ENCODE measurements at places on chromosomes 6 and 20.
A peak's percentile ranks its signal among the peaks of the same experiment; 100 is the strongest.

- no peak for DNase-seq
Observed at GRCh38 chr6:103107985-103108384, 1714.5 kb downstream of the GRIK2 start.

DNA sequence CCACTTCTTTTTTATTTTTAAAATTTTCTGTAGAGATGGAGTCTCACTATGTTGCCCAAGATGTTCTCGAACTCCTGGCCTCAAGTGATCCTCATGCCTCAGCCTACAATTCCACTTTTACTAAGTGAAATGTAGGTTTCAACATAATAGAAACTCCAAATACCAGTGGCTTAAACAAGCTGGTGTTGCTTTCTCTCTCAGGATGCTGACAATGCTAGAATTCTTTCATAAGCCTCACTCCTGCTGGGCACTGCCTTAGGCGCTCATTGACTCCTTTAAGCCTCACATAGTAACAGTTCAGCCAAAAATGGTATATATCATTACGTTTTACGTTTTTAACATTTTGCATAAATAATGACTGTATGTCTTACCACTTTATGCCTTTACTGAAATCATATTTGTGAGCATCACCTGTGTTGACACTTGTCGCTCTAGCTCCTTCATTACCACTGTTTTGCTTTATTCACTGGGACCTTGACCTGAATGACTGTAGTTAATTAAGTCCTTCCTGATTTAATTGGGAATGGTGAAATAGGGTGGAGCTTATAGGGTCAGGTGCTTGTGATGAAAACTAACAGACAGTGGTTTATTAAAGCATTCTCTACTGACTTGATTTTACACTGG lies 3.9 kb upstream of the CST9 start:
- DNase-seq = no peak

GRCh38 chr6:48141975-48142374 lies 31.0 kb upstream of the PTCHD4 start:
- DNase-seq = no peak

DNA sequence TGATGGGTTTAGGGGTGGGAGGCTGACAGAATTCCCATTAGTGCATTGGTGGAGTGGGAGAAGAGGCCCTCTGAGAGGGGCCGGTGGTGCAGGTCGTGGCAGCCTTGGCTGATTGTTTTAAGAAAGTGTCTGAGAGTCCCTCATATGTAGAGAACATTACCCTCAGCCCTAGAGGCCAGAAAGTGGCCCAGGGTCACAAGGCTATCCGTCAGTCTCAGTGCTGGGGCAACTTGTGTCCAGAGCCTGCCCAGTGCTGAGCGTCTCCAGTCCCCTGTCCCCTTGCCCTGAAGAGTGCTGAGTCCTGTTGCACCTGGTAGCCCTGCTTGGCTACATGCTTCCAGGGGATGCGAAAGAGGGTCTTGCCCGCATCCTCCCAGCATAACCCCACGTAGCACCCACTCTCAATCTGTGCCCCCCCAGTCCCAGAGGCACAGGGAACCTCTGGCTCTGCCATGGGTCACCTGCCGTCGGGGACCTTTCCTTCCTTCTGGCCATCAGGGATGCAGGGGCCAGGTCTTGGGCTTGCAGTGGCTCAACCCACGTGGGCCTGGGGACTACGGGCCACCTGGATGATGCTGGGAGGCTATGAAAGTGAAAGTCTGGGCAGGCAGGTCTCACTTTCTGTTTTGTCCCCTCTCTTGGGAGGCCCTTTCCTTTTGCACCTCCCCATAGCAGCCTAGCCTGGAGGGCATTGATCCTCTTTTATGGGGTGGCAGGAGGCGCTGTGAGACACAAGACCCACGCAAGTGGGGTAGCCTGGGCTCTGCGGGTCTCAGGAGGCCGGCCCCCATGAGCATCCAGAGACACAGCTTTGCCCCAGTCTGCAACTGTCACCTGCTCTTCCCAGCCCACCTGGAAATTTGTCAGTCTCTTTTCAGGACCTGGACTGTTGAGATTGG lies 12.2 kb downstream of the DUSP15 start:
- DNase-seq = no peak

DNA sequence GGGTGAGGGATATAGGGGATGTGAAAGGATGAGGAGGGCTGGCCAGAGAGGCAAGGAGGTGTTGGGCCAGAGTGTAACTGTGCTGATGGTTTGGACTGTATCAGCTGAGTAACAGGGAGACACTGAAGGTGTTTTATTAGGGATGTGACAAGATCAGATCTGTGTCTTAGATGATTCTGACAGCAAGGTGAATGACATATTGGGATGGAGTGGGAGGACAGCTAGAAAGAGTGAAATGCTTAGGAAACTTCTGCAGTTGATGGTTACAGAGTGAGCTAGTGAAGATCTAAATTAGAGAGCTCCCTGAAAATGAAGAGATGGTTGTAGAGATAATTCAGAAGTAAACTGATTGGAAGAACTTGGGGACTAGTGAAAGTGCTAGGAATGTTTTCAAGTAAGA lies 47.2 kb upstream of the ELOVL5 start:
- DNase-seq = no peak

DNA sequence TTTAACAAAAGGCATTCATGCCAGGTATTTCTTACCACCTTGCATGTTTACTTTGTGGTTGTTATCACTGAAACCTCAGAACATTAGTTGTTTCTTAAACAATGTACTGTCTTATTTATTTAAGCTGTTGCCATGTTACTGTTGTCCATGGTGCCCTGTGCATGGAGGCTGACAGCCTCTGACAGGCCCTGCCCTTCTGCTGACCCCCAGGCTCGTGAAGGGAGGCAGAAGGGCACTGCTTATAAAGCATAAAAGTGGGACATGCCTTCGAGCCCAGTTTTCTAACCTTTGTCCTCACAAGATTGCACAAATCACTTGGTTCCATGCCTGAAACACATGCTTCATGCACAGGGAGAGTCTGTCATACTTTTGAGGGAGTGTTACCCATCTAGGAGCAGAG lies 46.7 kb upstream of the CLIC5 start:
- DNase-seq = no peak

DNA sequence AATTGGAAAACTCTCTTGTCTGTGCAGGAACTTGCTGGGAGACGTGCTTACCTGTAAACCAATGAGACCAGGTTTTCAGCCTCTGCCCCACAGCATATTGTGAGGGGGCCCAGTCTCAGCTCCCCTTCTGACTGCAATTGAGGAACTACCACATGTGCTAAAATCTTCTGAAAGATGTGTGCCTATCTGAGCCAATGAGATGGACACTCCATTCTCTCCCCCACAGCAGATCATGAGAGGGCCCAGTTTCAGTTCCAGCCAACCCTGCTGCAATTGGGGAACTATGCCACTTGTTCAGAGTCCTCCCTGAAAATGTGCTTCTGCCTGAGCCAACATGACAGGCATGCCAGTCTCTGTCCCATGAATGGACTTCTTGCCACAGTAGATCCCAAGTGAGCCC lies 20.9 kb upstream of the PI3 start:
- peak; percentile 1 for DNase-seq

GRCh38 chr6:30067460-30068139 lies 602 bp downstream of the PPP1R11 start:
- DNase-seq = no peak

DNA sequence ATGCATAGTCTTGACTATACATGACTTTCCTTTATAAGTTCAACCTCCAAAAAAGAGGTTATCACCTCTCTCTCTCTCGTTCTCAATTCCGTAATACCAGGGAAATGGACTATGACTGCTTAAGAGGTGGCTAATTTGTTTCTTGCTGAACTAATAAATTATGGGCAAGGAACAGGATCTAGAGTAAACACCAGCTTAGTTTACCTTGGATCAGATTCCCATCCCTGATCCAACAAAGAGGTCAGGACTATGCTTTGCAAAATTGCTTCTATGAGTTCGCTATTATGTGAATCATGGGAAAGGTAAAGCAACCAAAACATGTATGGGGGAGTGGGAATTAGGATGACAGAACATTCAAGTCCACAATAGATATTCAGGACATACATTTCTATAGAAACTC lies 630.7 kb downstream of the HACE1 start:
- no peak for DNase-seq

DNA sequence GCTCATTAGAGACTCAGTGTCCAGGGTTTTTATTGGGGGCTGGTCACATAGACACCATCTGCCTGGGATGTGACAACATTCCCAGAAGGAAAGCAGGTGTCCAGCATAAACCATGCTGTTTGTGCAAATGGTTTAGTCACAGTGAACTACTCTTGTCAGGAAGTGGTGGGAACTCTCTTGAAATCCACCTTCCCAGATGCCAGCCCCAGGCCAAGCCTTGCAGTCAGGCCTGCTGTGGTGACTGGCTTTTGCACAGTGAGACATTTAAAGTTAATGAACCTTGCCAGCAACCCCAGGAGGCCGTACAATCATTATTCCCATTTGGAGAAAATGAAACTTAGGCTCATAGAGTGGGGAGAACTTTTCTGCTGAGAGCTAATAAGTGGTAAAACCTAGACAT lies 242.5 kb upstream of the KCNG1 start:
- no peak for DNase-seq

DNA sequence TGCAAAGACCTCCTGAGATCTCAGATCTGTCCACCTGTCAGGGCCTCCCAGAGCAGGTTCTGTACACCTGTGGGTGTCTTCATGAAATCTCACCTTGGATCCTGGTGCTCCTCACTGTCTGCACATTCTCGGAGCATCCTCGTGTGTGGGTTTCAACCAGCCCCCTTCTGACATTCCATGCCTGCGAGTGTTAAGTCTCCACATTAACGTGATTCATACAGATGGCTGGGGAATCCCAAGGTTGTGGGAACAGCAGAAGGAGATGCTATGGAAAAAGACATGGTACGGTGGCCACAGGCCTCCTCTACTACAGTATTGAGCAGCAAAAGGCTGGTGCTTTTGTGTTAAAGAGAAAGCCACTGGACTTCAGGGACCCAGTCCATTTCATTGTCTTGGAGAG lies 556.5 kb downstream of the DHX35 start:
- DNase-seq = no peak

- no peak for DNase-seq
Observed at GRCh38 chr6:1390133-1390945, 963 bp downstream of the FOXF2 start.

DNA sequence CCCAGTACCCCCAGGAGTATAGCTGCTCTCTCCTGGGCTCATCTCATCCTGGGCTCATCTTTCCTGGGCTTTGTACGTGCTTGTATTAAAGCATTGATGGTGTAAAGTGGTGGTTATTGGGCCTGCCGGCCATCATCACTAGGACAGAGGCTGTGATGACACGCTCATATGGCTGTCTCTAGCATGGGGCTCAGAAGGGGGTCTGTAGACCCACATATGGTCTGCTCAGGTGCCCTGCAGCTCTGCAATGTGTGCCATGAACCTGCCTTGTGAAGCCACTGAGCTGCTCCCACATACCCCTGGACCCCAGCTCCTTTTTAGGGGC lies 143.4 kb downstream of the CDC5L start:
- no peak for DNase-seq

DNA sequence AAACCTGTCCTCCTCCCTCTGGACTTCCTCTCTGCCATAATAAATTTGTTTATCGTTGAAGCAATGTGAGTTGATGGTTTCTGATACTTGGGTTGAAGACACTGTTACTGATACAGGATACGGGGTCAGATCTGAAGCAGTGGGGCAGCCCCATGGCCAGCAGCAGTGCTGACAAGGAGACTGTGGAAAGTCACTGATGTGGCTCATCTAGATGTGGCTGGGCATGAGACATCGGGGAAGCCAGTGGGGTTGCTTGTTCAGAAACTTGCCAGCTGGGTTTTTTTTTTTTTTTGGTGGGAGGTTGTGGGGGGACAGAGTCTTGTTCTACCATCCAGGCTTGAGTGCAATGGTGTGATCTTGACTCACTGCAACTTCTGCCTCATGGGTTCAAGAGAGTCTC lies 2.6 kb upstream of the BPI start:
- no peak for DNase-seq

- DNase-seq = peak; percentile 57
Observed at GRCh38 chr20:57464642-57465211, 60.2 kb downstream of the CTCFL start.

GRCh38 chr6:136365776-136366354 lies 76.2 kb upstream of the BCLAF1 start:
- peak; percentile 15 for DNase-seq

DNA sequence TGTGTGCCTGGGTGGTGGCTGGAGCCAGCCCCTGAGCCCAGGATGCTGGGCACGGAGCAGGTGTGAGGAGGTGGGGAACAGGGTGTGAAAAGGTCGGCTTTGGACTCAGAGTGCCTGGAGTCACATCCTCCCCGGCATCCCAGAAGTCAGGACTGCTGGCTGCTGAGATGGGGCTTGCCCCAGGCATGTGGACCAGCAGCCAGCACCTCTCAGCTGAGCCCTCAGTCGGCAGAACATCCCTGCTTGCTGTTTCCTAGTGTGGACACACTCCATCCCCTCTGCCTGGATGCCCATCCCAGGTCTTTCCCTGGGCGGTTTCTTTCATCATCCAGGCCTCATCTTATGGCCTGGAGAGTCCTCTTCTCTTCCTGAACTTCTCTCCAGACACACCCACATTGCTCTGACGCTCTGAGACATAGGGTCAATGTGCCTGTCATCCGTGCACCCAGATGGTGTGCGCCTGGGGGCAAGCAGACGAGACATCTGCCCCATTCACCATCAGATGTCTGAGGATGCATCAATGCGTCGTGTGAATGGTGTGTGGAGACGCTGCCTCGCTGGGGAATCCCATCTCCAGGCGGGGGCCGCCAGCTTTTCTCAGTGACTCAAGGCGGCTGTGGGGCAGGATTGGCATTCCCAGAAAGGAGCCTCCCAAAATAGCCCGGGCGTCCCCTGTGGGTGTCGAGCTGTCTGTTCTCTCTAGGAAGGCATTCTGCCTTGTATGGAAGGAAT lies 104.2 kb downstream of the SYCP2 start:
- no peak for DNase-seq

GRCh38 chr6:13687917-13688351 lies 23.7 kb downstream of the RANBP9 start:
- peak; percentile 63 for DNase-seq

GRCh38 chr6:157568702-157569101 lies 187.7 kb downstream of the ZDHHC14 start:
- DNase-seq = no peak

- no peak for DNase-seq
Observed at GRCh38 chr6:33452496-33452895, 1.9 kb upstream of the ZBTB9 start.

- no peak for DNase-seq
Observed at GRCh38 chr6:152050451-152051195, 243.1 kb downstream of the ESR1 start.

DNA sequence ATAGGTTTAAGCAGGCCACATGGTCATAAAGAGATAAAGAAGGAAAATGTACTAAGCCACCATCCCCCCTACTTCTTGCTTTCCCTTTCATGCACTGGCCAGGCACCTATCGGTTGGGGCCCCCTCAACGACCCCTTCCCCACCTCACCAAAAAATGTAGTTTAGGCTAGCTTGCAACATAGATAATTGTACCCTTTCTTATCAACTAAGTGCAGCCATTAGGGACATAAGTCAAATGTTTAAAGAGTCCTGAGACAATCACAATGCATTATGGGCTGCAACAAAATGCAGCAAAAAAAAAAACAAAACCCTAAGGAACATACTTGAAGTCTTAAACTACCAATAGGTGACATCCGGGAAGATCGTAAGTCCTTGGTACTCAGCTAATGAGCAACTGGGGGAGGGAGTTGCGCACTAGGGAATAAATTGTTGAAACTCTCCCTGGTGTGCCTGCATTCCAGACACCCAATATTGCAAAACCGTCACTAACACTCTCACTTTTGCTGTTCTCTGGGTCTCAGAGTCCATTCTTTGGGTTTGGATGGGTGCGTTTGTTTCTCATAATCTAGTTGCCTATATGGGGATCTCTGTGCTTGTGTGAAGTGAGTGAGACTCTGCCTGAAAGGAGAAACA lies 12.4 kb upstream of the HLA-G start:
- no peak for DNase-seq

All from CD4-positive, alpha-beta T cell treated with Interleukin-4 for 1 hour (primary cell).